ENCODE measurements at places on chromosomes 3 and 15. TPM values are rescaled to one million over a fixed set of nuclear protein-coding genes. Genes with fewer than 3 reads are reported as not detected.

The SKOR1 gene
- total RNA-seq = not detected

The GOLGA8T gene
- total RNA-seq = 0.27 TPM

The KCNMB3 gene
- 1.9 TPM for total RNA-seq

GRCh38 chr15:47644722-47645121 lies 72.6 kb upstream of the SEMA6D start:
- no peak for DNase-seq

DNA sequence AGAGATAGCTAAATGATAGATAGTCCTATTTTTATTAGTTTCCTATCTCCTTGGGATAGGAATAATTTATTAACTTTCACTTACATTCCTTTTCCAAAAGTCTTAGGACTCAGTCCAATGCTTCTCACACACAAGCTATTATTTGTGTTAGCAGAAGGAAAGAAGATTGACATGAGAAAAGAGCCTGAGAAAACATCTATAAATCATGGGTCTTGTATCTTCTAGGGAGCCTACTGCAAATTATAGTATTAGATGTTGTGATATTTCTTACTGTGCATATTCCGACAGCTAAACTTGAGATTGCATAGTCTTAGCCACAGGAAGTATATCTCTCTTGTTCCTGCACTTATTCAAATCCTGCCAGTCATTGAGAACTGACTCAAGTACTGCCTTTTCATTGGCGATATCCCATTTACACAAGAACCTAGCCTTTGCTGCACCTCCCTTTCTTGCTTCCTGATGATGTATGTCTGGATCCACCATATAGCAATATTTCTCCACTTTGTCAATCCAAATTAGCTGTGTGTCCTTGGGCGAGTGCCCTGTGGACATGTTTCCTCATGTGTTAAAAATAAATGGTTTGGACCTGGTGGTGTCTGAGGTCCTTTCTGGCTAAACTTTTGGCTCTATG lies 245.1 kb upstream of the LMCD1 start:
- no peak for DNase-seq

DNA sequence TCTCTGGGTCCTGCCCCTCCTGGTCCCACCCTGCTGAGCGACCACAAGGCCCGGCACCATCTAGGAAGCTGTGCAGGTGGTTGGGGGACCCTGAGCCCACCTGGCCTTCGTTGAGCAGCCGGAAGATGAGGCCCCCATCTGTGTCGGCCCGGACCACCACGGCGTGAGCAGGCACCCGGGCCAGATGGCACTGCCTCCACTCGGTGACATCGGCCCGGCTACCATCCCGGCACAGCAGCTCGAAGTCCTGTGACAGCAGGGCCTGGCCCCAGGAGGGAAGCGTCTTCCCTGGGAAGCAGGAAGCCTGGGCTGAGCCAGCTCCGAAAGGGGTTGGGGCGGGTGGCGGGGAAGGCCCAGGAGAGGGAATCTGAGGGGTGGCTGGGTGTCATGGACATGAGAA lies 12.6 kb downstream of the MELTF start:
- DNase-seq = no peak

- DNase-seq = no peak
Observed at GRCh38 chr3:197406266-197406665, 107.9 kb upstream of the DLG1 start.

- DNase-seq = no peak
Observed at GRCh38 chr15:98506711-98507110, 141.6 kb upstream of the IGF1R start.

DNA sequence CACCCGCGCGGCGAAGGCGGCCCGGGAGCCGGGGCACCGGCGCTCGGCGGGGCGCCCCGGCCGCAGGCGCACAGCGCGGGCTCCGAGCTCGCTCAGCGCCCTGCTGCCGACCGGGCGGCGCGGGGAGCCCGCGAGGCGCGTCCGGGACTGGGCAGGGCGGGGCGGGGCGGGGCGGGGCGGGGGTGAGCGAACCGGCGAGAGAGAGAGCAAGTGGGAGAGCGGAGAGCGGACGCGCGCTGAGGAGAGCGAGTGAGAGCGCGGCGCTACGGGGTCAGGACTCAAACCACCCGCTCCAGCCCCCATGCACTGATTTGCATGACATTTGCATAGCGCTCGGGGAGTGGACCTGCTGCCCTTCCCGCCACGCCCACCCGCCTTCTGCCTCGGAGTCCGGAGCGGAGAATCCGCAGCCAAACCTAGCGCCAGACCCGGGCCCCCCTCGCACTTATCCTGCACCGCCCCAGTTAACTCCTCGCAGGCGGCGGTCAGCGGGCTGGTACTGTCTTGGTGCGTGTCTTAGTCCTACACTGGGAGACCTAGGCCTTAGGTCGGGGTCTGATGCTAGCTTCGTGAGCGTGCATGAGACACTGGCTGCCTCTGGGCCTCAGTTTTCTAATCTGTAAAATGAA lies at the start of gene MYLK:
Gene MYLK (minus strand): TSS at position 130 of the 629 bp plus-strand sequence. CDS start 90,491 bp downstream, outside the sequence.
- DNase-seq = peak; percentile 88

- no peak for DNase-seq
Observed at GRCh38 chr3:44987332-44987731, 11.3 kb downstream of the EXOSC7 start.

DNA sequence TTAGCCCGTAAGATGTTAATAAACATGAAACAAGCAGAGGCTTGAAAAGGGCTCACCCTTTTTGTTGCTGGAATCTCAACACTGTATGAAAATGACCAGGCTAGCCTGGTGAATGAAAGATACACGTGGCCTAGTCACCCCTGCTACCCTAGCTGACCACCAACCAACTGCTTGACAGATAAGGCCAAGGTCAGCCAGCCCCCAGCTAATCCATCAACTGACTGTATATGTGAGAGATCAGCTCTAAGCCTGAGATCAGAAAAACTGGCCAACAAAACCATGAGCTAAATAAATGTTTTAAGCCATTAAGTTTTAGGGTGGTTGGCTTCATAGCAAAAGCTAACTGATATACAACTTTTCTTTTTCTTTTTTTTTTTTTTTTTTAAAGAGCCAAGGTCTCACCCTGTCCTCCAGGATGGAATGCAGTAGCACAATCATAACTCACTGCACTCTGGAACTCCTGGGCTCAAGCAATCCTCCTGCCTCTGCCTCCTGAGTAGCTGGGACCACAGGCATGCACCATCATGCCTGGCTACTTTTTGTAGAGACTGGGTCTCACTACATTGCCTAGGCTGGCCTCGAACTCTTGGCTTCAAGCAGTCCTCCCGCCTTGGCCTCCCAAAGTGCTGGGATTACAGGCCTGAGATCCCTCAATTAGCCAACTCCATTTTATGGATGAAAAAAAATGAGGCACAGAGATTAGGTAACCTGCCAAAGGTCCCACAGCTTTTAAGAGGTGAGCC lies 34.6 kb downstream of the SH3BP5 start:
- DNase-seq = no peak

- no peak for DNase-seq
Observed at GRCh38 chr3:143821862-143822261, 26.4 kb downstream of the SLC9A9 start.

- DNase-seq = peak; percentile 18
Observed at GRCh38 chr3:58874795-58875194, 175.0 kb downstream of the CFAP20DC start.

DNA sequence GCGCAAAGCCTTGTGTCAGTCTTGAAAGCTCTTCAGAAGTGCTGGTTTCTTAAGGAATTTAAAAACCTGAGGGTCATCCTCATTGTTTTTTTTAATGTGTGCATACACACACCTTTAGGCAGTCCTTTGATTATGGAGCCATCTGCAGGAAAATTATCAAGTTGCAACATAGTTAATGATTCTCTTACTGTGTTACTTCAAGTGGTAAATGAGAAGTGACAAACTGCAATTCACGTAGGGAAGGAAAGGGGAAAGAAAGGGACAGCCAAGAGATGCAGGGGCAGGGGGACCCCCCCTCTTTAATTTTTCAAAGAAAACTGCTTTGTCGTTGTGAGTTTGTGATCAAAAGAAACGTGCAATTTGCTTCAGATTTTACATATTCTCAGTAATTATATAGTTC lies 162.4 kb upstream of the CGNL1 start:
- no peak for DNase-seq

DNA sequence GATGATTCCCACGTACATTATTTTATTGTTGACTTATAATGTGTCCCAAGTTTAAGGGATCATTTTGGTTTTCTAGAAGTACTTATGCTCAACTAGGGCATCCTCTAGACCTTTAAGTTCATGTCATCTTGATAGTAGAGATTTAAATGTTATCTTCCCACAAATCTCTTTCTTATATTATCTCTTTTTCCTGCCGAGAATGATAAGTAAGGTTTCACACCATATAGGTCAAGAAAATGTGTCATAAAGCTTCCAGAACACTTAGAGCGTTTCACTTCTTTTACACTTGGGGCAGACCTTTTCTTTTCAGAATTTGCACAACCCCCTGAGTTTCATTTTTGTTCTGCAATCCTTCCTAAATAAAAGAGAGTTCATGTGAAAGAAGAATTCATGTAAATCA lies 142.0 kb upstream of the CBLB start:
- DNase-seq = no peak
